ENCODE measurements at places on chromosomes 7 and 10.

DNA sequence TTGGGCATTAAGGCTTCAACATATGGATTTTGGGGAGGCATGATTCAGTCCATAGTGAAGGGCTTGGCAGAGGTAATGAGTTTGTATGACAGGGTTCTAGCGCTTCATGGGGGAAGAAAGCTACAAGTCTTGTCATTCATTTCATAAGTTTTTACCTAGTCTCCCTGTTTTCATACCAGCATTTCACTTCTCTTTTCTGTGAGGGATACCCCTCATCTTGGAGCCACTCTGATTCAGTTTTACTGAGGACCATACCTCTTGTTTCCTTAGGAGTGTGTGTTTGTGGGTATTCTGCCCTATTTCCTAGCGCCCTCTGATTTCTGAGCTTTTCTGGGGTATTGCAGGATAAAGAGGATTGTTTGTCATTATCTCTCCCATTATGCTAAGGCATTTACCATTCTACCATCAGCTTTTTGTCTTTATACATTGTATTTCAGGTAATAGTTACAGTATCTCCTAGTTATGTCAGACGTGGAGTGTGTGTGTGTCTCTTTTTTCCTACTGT lies 6.8 kb downstream of the RSBN1L start:
- no peak for DNase-seq

- DNase-seq = no peak
These were observed 47.7 kb downstream of the HHEX start for GRCh38 chr10:92737484-92737883.

GRCh38 chr7:90951986-90952954 lies 312.0 kb upstream of the FZD1 start:
- DNase-seq = no peak

DNA sequence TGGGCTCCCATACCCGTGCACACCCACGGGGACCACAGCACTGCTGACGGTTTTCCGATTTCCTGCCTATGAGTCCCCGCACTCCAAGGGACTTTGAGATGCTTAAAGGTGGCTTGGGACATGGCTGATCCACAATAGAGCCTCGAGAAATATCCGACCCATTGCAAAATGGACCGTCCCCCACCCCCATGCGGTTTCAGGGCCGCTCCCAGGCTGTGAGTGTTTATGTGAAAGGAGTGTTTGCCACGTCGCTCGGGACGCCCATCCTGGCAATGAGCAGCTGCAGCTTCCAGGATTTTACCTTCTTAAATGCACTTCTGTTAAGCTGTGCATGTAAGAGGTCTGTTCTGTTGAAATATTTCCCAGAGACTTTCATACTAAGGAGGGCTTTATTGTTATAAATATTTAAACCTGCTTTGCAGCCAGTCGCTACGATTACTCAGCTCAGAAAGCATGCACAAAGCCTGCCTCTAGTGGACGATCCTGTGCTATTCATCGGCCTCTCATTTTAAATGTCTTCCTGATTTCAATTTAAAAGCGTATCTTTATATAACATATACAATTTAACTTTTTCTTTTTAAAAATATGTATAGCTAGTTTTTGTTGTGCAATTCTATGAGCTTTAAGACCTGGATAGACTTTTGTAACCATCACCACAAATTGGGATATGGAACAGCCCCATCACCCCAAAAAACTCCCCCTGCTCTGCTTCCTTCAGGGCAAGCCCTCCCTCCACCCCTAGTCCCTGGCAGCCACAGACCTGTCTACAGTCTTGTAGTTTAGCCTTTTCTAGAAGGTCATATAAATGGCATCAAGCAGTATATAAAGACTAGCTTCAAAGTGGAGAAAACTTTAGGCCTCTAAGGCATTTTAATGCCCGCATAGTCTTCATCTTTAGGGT lies 418.3 kb downstream of the PAXIP1 start:
- DNase-seq = peak; percentile 29

DNA sequence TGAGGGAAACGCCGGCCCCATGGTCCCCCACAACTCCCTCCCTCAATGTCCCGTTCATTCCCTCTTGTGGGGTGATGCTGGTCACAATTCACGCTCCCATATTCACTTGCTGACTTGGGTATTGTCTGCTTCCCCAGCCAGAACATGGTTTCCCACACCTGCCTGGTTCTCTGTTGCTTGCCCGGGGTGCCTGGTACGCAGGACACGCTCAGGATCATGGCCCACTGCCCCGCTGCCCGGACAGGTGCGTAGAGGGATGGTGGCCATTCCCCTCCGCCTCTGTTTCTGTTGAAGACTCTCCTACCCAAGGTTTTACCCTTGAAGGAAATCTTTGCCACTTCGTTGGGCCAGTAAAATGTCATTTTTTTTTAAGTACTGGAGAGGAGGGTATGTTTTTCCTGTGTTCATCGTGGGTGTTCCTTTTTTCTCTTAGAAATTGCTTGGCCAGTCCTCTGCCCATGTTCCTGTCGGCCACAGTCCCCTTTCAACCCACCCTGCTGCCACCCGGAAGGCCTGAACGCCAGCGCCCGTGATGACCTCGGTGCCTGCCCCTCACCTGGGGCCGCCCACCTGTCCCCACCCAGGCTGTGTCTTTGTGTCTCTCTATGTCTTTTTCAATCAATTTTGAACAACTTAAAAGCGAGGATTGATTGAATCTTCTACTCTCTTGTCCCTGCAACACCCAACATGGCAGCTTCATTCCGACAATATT lies 38.2 kb downstream of the FOXL3 start:
- no peak for DNase-seq

GRCh38 chr7:26370011-26370410 lies 78.3 kb downstream of the SNX10 start:
- DNase-seq = no peak

DNA sequence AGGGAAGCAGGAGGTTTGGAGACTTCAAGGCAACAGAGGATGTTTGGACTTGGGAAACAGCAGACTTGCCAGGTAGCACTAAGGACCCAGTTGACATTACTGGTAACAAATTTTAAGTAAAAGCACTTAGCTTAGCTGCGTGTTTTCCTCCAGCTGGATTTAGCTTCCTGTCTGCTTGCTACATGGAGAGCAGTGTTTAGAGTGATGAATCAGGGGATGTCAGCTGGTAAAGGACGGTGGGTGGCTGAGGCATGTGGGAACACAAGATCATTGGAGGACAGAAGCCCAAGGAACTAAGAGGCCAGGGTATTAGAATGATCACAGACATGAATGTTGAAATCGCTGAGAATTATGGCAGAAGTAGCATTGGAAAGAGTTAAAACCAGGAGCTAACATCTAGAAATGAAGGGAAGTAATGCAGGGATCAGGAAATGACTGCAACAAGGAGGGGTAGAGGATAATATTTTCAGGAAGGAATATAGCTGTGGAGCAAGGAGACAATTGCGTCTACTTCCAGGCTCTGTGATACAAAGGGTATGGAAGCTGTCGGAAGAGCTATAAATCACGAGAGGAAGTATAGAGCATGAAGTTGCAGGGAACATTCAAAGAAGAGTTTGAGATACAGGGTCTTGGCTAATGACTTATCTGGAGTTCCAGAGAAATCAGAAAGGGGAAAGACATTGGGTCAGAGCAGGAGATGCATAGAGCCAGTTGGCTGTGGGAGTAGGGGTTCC lies 34.4 kb downstream of the CALD1 start:
- DNase-seq = no peak

- no peak for DNase-seq
These were observed 657 bp downstream of the ECHDC3 start for GRCh38 chr10:11742779-11743298.

DNA sequence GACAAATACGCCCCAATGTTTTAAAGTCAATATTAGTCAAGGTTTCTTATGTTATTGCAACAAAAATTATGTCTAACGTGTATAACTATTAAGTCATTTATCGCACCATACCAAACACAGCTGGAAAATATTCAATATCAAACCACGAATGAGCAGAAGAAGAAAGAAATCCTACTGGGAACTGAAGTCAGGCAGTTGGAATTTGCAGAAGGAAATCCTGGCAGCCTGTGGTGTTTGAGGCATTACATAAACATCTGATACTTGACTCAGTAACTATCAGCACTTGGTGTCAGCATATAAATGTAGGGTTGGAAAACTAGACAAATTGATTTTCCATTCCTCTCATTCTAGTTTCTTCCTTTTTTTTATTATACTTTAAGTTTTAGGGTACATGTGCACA lies 83.4 kb upstream of the NUPR2 start:
- DNase-seq = no peak

DNA sequence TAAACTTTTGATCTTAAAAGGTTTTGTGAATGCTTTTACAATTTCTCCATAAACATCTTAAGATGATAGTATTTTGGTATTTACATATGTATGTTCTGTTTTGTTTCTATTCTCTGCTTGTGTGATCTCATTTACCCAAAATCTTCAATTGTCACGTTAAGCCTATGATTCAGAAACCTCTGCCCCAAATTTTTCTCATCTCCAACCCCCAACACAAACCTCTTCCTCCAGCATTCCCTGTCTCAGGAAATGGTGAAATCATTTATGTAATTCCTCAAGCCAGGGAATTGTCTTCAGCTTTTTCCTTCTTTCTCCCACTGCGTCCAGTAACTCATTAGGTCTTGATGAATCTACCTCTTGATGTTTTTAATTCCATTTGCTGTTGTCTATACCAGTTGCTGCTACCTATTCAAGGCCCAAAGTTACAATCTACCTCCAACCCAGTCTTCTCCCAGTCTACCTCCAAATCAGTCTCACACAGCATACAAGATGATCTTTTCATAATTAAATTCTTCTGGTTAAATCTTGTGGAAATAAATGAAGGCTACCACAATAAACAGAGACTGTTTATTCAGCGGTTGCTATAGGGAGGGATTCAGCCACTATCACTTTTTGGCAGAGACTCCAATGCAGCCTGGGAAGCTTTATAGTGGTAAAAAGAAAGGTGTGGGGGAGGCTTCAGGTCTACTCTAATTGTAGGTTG lies 5.8 kb downstream of the CFAP69 start:
- DNase-seq = no peak

DNA sequence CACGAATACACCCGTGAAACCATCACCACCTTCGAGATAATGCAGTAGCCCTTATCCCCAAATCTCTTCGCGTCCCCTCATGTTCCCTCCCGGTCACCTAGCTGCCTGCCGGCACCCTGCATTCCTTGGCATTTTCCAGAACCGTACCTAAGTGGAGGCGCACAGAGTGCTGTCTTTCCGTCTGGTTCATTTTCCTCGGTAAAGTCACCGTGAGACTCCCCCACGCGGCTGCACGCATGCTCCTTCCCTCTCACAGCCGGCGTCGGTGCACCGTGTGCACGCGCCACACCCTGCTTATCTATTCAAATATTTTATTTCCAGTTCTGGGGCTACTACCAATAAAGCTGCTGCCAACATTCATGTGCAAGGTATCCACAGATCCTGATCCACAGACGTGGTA lies 65.5 kb upstream of the NKX6-2 start:
- no peak for DNase-seq

DNA sequence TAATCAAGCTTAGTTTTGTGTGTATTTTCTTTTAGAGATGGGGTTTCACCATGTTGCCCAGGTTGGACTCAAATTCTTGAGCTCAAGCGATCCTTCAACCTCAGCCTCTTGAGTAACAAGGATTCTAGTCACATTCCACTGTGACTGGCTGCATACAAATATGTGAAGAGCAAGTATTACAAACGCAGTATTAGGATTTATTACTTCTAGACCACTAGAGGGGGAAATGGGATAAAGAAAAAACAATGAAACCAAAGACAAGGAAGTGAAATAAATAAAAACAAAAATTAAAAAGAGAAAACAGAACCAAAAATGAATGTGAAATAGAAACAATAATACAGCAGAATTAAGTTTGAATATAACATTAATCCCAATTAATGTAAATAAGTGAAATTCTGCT lies 308.7 kb downstream of the ANKRD30A start:
- DNase-seq = no peak

DNA sequence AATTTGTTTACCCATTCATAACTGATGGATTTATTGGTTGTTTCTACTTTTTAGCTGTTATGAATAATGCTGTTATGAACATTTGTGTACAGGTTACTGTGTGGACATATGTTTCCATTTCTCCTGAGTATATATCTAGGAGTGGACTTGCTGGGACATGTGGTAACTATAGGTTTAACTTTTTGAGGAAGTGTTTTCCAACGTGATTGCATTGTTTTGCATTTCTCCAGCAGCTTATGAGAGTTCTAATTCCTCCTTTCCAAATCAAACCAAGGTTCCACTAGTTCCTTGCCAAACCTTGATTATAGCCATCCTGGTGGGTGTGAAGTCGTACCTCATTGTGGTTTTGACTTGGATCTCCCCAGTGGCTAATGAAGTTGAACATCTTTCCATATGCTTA lies 2.6 kb upstream of the PRF1 start:
- no peak for DNase-seq

DNA sequence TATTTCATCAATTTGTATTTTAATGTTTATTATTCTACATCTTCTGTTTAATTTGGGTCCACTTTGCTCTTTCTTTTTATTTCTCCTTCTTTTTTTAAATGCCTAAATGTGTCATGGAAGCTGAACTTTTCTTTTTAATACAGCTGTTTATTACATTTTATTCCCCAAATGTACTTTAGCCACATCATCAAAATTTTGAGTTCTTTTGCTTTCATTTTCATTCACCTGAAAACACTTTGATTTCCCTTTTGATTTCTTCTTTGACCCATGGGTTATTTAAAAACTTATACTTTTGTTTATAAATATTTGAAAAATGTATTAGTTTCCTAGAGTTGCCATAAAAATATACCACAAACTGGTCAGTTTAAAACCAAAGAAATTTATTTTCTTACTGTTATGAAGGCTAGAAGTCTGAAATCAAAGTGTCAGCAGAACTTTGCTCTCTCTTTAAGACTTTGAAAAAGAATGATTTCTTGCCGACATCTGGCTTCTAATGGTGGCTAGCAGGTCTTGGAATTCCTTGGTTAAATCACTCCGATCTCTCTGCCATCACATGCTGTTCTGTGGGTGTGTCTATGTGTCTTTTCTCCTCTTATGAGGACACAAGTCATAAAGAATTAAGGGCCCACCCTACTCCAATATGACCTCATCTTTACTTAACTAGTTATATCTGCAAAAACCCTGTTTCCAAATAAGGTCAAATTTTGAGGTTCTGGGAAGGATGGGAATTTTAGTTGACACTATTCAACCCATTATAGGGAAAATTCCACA lies 225.5 kb downstream of the ANKRD7 start:
- DNase-seq = no peak

DNA sequence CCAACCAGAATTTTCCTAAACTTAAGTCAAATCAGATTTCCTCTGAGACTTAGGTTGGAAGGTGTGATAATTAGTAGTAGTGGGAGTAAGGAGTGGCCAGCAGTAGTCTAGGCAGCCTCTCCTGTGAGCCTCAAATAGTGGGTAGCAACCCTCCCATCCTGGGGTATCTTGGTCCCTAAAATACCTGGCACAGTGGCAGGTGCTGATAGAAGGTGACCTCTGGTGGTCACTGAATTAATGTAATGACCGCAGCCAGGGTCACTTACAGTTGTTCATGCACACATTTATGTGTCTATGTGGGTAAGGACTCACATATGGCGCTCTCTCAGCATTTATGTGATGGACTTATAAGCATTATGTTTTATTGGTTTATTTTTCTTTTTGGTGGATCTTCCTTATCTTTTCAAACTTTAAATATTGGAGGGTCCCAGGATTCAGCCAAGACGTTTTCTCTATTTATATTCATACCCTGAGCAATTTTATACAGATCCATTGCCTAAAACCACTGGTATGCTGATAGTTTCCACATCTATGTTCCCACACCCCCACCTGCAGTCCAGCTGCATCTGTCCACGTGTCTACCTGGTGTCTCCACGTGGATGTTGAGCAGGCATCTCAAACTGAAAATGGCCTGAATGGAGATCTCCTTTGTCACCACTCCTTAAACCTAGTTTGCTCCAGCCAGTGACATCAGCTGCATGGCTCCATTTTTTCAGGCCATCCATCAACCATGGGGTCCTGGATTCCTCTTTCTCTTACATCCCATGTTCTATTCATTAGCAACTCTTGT lies 18.3 kb downstream of the BMPER start:
- no peak for DNase-seq

GRCh38 chr7:123769371-123769770 lies 20.6 kb upstream of the WASL start:
- DNase-seq = peak; percentile 38

Measured in HT-29 (cell line).